Activated CD4-positive, alpha-beta T cell treated with anti-CD3 and anti-CD28 coated beads, Interleukin-2, Interleukin-6, amounts not matched to agents 100 ng/mL and 50 ng/mL, durations not matched to agents 16 hours and 8 hours (primary cell): ENCODE measurements at places on chromosomes 7 and 10.

GRCh38 chr7:100933734-100934133 is 15.6 kb upstream of the MUC3A start:
- DNase-seq: no peak

DNA sequence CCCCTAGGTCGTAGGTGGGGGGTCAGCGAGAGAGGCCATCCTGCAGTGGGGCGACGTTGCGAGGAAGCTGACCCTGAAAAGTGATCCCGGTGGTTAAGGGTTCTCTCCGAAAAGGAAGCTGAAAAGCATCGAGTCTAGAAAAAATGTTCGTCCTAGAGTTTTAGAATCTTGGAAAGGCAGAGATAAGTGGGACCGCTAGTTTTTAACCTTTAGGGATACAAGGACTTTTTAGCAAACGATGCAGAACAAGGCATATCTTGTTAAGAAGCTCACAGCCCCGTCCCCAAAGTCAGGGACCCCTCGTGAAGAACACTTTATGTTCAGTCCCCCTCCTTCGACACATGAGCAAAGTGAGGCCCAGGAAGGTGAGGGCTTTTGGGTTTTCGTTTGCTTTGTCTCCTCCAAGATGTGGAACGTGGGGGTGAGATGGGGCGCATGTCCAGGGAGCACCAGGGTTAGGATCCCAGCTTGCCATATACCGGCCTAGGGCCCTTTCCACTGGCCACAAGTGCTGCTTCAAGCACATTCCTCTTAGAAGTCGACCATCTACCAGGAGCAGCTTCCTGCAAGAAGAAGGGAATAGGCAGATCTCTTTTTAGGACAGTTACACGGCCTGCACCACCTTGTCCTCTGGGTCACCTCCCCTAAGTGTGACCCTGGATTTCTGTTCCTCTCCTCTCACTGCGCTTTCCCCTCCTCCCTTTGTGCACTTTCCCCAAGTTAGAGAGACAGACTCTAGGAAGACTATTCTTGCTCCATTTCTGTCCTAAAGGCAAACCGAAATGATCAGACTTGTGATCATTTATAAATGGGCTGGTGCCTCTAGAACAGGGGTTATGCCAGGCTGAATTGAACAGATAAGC is 969 bp downstream of the SLC35G1 start:
- DNase-seq: no peak

GRCh38 chr10:126397156-126397555 is 8.9 kb upstream of the ADAM12 start:
- DNase-seq: no peak

DNA sequence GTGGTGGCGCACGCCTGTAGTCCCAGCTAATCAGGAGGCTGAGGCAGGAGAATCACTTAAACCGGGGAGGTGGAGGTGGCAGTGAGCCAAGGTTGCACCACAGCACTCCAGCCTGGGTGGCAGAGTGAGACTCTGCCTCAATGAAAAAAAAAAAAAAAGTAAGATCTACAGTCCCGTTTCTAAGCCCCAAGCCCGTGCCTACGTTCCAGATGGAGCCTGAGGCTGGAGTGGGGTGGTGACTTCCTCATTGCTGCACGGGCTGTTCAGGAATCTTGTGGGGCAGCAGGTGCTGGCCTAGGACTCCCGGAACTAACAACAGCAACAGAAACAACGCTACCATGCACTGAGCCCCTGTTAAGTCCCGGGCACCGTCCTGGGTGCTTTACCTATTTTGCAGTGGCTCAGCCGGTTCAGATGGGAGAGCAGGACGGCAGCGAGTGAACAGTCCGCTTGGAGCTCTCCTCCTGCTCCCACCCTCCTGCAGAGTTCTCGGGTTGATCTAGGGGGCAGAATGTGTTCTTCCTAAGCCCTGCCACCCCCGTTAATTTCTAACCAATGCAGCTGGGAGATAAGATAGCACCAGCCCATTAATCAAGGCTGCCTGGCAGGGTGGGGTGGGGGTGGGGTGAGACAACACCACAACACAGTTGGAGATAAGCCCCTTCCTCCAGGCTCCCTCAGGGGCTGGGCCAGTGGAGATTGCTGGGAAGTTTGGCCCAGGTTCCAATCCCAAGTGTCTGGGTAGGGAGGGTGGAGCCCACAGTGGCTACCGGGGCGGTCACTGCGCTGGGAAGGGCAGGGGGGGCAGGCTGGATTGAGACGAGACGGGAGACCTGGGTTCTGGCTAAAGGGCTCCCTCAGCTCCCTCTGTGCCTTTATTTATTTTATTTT is 17.0 kb upstream of the SFRP5 start:
- DNase-seq: no peak

DNA sequence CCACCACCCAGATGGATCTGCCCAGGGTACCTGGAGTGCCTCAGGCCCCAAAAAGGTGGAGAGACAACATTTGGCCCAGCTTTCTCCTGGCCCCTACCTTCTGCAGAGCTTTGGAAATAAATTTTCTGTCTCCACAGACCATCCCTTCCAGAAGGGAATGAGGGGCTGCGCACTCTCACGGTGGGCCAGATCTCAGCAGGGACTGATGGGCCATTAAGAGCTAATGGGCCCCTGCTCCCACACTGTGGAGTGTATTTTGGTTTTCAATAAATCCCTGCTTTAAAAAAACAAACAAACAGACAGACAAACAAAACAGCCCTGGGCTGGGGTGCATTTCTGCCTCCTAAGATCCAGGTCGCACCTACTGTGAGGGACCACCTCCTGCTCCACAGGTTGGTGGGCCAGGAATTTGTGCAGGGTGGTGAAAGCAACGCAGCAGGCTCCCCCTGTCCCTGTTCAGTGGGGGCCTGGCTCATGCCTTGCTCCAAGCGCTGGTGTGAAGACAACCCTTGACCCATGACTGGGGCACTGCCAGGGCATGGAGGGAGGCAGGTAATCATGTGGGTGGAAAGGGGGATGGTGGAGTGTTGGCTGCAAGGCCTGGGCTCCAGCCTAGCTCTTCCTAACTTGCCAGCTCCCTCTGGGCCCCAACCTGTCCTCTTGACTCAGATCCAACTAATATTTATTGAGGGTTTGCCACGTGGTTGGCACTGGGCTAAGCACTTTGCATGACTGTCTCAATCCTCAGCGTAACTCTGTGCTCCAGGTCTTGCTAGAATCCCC is 88.5 kb downstream of the COL13A1 start:
- no peak for DNase-seq

GRCh38 chr7:139940866-139941265 is 111.8 kb downstream of the TBXAS1 start:
- DNase-seq: peak; percentile 59

DNA sequence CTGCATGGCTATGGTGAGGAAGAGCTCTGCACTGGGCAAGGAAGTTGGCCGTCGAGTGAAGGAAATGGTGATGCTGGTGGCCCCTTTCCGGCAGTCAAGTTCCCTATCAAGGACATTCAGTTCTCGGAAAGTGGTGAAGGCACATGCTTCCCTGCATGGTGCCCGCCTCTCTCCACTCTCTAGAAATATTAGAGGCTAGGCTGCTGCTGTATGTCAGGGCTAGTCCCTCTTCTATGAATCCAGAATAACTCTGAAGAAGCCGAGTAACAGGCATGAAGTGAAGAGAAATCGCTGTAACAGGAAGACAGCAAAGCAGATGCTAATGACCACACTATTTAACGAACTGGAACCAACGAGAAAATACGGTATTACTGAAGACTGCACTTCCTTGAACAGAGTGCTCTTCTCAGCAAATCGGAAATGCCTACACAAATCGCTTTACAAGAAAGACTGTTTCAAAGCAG is 5.4 kb downstream of the IDI1 start:
- peak; percentile 54 for DNase-seq

- DNase-seq: no peak
Measured at GRCh38 chr7:140734729-140735128, 38.2 kb downstream of the NDUFB2 start.

GRCh38 chr10:4067531-4067930 is 282.5 kb upstream of the KLF6 start:
- DNase-seq: peak; percentile 15

- no peak for DNase-seq
Measured at GRCh38 chr10:109934958-109935793, 11.9 kb upstream of the XPNPEP1 start.

GRCh38 chr7:41576166-41576565 is 126.7 kb downstream of the INHBA start:
- no peak for DNase-seq

GRCh38 chr10:30974355-30974754 is 57.3 kb downstream of the ZNF438 start:
- no peak for DNase-seq

GRCh38 chr7:45890125-45890901 is 2.0 kb downstream of the IGFBP1 start:
- no peak for DNase-seq

- no peak for DNase-seq
Measured at GRCh38 chr10:130941886-130942285, 369.6 kb downstream of the TCERG1L start.

DNA sequence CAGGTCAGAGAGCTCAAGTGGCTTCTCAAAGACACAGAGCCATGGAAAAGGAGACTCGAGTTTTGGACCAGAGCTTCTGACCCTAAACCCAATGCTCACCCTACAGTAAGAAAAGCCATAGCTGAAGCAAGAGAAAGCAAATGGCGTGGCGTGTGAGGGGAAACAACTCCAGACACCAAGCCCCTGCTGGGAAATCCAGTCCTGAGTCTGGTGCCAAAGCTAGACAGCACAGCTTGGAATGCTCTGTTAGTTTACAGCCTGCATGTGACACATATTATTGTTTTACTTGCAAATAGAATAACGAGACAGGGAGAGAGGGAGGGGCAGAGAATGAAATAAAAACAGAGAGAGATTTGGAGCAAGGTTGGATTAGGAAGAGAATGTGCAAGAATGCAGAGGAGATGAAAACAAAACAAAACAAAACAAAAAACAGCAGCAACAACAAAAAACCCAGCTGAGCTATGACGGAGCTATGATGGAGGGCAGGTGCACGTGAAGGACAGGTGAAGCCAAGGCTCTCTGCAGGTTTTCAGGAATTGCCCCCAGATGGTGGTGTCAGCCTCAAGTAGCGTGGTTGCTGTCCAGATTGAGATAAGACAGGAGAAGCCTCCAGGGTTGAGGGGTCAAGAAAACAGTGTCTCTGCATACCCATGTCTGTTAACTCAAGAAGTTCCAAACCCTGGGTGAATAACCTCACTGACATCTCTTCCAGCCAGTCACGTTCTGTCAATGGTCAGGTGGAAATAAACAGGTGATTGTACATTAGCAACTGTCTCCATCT is 69.7 kb upstream of the LRRC18 start:
- no peak for DNase-seq

GRCh38 chr7:151126491-151127137 is 40.3 kb downstream of the AGAP3 start:
- no peak for DNase-seq
